Activated CD8-positive, alpha-beta memory T cell treated with anti-CD3 and anti-CD28 coated beads for 1 hour (primary cell): ENCODE measurements at places on chromosomes 6 and 20.

GRCh38 chr6:112109262-112109661, 21.9 kb downstream of the FAM229B start:
- DNase-seq = no peak

DNA sequence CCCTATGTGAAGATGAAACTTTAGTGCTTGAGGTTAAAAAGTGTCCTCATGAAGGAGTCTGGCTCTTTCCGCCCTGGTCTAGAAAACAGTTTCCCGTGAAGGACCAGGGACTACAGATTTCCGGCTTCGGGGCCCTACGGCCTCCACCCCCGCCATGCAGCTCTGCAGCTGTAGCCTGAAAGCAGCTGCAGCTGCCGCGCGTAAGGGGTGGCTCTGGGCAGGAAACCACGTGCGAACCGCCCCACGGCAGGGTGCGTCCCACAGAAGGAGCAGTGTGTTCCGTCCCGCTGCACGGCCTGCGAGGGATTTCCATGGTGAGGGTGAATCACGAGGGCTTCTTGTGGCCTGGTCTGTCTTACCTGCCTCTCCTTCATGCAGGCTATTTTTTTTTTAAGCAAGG, 117.0 kb downstream of the ERMARD start:
- peak; percentile 29 for DNase-seq

DNA sequence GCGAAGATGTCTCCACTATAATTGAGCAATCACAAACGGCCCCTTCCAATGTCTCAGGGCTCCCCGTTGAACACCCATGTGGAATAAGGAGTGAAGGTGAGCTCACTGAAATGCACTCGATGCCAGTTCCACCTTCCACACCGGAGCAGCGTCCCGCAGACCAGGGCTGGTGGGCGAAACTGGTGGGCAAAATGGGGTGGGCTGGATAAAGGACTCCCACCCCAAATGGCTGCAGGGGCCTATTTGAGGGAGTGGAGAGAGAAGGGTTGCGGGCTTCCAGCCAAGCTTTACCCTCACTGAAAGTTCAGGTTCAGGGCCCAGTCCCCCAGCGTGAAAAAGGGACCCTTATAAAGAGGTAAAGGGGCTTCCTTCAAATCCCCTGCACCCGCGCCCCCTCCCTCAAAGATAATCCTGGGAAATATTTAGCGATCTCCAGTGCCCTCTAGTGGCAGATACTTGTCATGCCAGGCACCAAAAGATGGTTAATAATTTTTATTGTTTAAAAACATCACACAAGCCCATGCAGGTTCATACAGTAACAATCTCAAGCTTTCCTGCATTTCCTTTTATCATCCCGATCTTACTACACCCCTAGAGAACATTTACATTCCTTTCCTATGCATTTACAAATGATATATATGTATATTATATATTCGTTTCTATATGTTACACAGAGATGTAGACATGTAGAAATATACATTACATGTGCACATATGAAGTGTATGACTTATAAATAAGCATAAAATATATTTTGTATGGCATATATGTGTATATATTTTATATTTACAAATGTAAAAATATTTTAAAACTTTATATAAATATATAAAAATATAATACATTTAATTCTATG, 58.2 kb upstream of the NKX2-2 start:
- no peak for DNase-seq

DNA sequence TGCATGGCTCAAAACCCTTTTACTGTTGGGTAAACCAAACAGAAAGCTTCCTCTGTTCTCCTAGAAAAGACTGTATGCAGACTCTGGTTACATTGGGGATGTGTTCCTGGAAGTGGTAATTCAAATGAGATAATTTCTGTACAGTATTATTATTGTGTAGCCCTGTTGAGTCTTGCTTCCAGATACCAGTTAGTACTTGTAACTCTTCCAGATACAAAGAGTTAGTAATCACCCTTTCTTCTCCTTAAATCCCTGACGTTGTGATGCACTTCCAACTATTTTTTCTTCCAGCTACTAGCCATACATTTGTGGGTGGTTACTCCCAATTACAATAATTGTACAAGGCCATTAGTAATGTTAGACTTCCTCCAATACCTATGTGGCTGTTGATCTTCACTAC, 42.3 kb upstream of the GRIK2 start:
- no peak for DNase-seq

- no peak for DNase-seq
Observed at GRCh38 chr6:125947615-125948014, 9.0 kb upstream of the HINT3 start.

DNA sequence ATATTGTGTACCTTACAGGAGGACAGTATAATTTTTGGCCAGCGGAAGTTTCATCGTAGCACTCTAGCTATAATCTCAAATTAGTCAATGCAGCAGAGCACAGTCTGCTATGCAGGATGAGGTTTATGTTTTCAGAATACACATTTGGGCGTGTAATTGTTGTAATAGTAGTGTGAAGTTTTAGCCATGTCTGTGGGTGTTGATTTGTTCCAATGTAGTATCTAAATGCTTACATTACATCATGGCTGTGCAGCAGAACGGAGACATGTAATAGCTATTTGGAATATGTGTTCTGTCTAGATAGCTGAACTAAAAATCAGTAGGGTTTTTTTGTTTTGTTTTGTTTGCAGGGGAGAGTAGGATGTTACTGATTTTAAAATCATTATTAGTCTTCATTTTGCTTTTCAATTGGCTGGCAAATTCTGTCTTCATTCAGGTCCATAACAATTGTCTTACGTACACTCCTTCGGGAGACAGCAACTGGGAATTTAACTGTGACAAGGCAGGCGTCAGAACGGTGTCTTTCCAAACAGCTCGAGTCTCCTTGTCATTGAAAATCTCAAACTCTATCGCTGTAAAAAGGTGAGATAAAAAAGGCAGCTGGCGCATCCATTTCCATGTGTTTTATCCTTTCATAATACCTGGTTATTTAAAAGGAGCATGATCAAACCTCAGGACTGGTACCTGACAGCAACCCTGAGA, 65.1 kb upstream of the CDH4 start:
- no peak for DNase-seq

- no peak for DNase-seq
Observed at GRCh38 chr6:44733868-44734267, 346.4 kb downstream of the CDC5L start.
